ENCODE measurements at places on chromosomes 5 and 9. TPM values are rescaled to one million over a fixed set of nuclear protein-coding genes. Genes with fewer than 3 reads are reported as not detected.

Gene SPINK7
- total RNA-seq = not detected

Gene FBN2
- 4.8 TPM for total RNA-seq

Gene IFNA6
- total RNA-seq = not detected

Gene LRRTM2
- total RNA-seq = not detected

Gene OTULIN
- total RNA-seq = 35.1 TPM

Gene LOX
- 6.5 TPM for total RNA-seq

Gene SPATA31C1
- not detected for total RNA-seq

Gene COL23A1
- 3.5 TPM for total RNA-seq

Gene F2RL2
- total RNA-seq = not detected

Gene TMEM8B
- 32.3 TPM for total RNA-seq

Gene ZNF354C
- 5.7 TPM for total RNA-seq

Gene SGCD
- total RNA-seq = 2.8 TPM

Gene FAM221B
- total RNA-seq = 0.26 TPM

Gene SPINK6
- not detected for total RNA-seq

Gene TRIM7
- total RNA-seq = 3.0 TPM

Gene PCDHGB1
- total RNA-seq = 3.0 TPM

Gene NPR3
- 1.4 TPM for total RNA-seq

All from ureter (tissue), 1 donor.